Esophagus (tissue), 2 donors: ENCODE measurements at places on chromosomes 1 and 21. TPM values are rescaled to one million over a fixed set of nuclear protein-coding genes. Genes with fewer than 3 reads are reported as not detected.

The LCE3E gene
- 5.0 TPM for polyA plus RNA-seq

The CNR2 gene
- 0.01 TPM for polyA plus RNA-seq

The RNU1-1 gene
- polyA plus RNA-seq = not detected

The LCE3B gene
- polyA plus RNA-seq = not detected

The PCNT gene
- polyA plus RNA-seq = 14.1 TPM

The CFAP107 gene
- polyA plus RNA-seq = not detected

The TINAGL1 gene
- polyA plus RNA-seq = 16.4 TPM

The SDE2 gene
- 3.3 TPM for polyA plus RNA-seq

The AMIGO1 gene
- polyA plus RNA-seq = 1.6 TPM

The NECTIN4 gene
- polyA plus RNA-seq = 44.9 TPM

The CA14 gene
- polyA plus RNA-seq = 0.06 TPM

The LMNA gene
- polyA plus RNA-seq = 230 TPM

The IGSF21 gene
- polyA plus RNA-seq = 0.06 TPM

The TMEM69 gene
- 25.1 TPM for polyA plus RNA-seq

The LYPD8 gene
- polyA plus RNA-seq = not detected

The IRF6 gene
- polyA plus RNA-seq = 50.3 TPM

The HCN3 gene
- polyA plus RNA-seq = 2.4 TPM

The KRTAP19-1 gene
- polyA plus RNA-seq = not detected

The SLAMF1 gene
- 0.26 TPM for polyA plus RNA-seq

The PROX1 gene
- polyA plus RNA-seq = 0.18 TPM

The INAVA gene
- polyA plus RNA-seq = 41.9 TPM

The CLCA4 gene
- polyA plus RNA-seq = 356 TPM

The CDA gene
- 110 TPM for polyA plus RNA-seq

The TRAF5 gene
- polyA plus RNA-seq = 3.2 TPM

The OR2M3 gene
- not detected for polyA plus RNA-seq

The BMP8B gene
- 0.12 TPM for polyA plus RNA-seq

The ATP1A4 gene
- 0.06 TPM for polyA plus RNA-seq

The PGM1 gene
- 5.4 TPM for polyA plus RNA-seq

The C1QC gene
- 9.4 TPM for polyA plus RNA-seq

The BARHL2 gene
- not detected for polyA plus RNA-seq

The NBPF4 gene
- polyA plus RNA-seq = 0.02 TPM

The AVPR1B gene
- polyA plus RNA-seq = not detected

The CD1B gene
- 0.13 TPM for polyA plus RNA-seq

The IGSF5 gene
- not detected for polyA plus RNA-seq

The MTARC2 gene
- polyA plus RNA-seq = 5.0 TPM

The TMEM222 gene
- 31.5 TPM for polyA plus RNA-seq

The LRRC8D gene
- 3.5 TPM for polyA plus RNA-seq

The AMY1B gene
- not detected for polyA plus RNA-seq

The LHX4 gene
- polyA plus RNA-seq = 0.28 TPM

The AMY1C gene
- 0.07 TPM for polyA plus RNA-seq
